Omental fat pad (tissue), 4 donors: ENCODE measurements at places on chromosomes 2 and 18. TPM values are rescaled to one million over a fixed set of nuclear protein-coding genes. Genes with fewer than 3 reads are reported as not detected.

DNA sequence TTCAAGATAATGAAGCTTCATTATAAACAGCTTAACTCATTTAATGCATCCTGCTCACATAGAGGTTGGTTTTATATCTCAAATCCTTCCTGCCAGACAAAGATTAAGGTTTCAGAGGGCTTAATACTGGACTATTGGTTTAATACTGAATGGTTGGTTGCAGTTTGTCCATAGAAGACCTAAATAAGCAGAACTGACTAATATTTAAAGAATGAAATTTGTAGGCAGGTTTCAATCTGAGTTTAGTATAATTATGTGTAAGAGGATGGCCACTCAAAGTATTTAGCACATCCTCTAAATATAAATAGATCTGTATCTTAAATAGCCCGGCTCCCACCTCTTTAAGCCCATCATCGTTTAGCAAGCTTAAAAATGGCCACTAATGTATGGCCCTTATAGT lies 92.5 kb downstream of the EPB41L5 start:
- DNase-seq: no peak

DNA sequence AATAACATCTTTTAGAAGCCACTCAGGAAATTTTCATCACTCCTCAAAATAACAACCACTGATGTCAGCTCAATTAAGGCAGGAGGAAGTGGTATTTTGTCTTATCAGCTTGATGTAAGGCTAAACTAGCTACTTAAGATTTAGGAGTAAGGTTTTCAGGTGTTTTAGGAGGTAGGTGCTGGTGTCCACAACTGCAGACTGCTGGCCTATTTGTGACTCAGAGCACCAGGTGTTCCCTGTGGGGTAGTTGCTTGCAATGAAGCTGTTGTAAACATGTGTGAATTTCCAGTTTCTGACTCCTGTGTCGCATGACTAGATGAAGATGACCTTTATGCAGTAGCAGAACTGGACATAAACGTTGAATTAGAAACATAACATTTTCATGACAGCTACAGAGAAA lies 164.2 kb downstream of the THSD7B start:
- no peak for DNase-seq

DNA sequence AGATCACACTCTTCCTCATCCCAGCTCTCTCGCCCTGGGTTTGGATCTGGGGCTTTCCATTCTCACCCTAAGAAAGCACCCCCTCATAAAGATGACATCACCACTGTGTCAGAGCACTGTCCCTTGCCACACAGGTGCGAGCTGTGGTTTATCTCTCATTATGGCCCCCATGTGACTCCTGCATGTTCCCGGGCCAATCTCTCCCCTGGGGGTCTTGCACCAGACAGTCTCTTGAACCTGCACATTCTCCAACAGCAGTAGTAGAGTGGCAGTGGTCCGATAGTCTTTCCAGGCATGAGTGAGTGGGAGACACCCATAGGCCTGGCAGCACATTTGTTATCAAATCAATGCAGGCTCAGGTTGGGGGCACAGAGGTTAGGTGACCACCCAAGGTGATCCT lies 130.5 kb downstream of the HRH4 start:
- DNase-seq: no peak

DNA sequence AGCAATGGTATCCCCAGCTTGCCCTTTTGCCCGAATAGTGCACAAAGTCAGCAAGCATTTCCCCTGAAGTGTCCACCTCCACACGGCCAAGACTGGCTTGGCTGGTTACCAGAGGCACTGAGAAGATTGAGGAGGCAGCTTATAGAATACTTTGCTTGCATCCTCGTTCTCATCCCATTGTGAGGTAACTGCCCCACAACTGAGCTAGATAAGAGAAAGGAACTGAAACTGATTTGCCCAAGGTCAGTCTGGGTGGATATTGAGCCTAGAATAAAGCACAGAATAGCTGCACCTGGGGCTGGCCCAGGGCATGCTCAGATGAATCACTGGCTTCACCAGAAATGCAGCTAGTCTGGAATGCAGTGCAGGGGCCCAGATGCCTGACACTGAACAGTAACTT lies 32.7 kb upstream of the MAP4K3 start:
- no peak for DNase-seq

GRCh38 chr18:47975105-47975504 lies 44.6 kb upstream of the SMAD2 start:
- no peak for DNase-seq

GRCh38 chr2:238498188-238498587 lies 71.5 kb downstream of the ASB1 start:
- DNase-seq: no peak

DNA sequence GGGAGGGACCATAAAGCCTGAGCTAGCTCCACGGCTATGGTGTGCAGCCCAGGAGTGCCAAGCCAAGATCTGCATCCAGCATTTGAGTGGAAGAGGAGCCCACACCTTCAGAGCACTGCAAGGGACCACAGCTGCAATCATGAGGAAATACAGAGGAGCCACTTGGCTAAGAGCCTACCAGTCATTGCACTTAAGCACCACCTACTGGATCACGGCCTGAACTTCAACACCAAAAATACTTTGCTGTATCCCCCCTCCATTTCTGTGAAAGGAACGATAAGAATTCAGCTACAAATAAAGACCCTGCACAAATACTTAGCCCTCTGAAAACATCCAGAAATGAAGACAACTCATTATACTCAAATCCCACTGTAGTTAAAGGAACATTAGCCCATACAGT lies 545.3 kb downstream of the TSN start:
- DNase-seq: no peak

DNA sequence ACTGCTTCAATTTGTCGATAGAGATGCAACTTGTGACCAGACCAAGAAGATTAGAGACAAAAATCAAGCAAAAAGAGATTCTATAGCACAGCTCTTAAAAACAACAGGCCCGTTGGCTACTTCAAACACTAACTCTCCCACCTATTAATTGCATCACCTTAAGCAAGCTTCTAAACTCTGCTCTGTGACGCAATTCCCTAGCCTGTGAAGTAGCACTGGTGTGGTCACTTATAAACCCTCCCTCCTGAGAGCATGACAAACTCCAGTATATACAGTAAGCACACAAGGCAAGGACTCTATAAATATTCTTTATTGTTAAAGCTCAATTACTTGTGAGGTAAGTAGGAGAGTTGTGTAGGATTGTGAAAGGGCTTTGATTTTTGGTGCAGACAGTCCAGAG lies 72.3 kb downstream of the CMPK2 start:
- DNase-seq: no peak

TRIM43 gene
- total RNA-seq: not detected

IL1RL1 gene
- total RNA-seq: 48.1 TPM

EPC2 gene
- total RNA-seq: 36.9 TPM

ARHGEF4 gene
- 14.7 TPM for total RNA-seq

KYNU gene
- total RNA-seq: 9.3 TPM

HOXD11 gene
- total RNA-seq: not detected
